ENCODE measurements at places on chromosomes 1 and 21.
A peak's percentile ranks its signal among the peaks of the same experiment; 100 is the strongest.

- DNase-seq: no peak
Observed at GRCh38 chr1:100445565-100445964, 92.4 kb upstream of the GPR88 start.

- no peak for DNase-seq
Observed at GRCh38 chr1:228541725-228542124, 54.5 kb downstream of the RNF187 start.

DNA sequence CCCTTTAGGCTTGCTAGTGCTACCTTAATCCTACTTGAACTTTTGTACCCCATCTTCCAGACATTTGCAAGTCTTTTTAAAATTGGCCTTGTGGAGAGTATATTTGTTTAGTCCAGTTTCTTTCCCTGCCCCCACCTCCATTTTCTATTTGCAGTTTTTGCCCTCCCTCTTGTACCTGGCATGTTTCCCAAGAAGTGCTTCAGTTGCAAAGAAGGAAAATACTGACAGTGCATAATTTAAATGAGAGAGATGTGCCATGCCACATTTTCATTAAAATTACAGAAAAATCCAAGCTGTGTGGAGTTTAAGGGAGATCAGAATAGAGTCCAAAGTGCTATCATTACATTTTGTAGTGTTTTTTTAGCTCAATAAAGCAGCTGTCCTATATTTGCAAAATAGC is 150.0 kb upstream of the ADGRL2 start:
- DNase-seq: no peak

GRCh38 chr21:34962586-34963222 is 86.4 kb downstream of the RUNX1 start:
- no peak for DNase-seq

GRCh38 chr1:199723250-199723956 is 304.1 kb upstream of the NR5A2 start:
- DNase-seq: no peak

DNA sequence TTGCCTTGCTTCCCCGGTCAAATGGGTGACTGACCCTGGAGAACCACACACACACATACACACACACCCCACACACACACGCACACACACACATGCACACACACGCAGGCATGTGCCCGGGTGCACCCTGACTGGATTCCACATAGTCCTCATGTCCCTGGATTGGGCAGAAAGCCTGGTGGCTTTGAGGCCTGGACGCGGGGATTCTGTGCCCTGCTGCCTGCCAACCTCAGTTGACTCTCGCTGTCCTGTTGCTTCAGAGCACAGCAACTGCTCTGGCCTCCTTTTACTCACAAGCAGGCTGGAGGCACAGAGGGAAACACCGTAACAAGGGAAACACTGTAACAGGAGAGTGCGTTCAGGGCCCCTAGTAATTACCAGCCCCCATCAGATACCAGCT is 6.4 kb downstream of the RORC start:
- DNase-seq: no peak

DNA sequence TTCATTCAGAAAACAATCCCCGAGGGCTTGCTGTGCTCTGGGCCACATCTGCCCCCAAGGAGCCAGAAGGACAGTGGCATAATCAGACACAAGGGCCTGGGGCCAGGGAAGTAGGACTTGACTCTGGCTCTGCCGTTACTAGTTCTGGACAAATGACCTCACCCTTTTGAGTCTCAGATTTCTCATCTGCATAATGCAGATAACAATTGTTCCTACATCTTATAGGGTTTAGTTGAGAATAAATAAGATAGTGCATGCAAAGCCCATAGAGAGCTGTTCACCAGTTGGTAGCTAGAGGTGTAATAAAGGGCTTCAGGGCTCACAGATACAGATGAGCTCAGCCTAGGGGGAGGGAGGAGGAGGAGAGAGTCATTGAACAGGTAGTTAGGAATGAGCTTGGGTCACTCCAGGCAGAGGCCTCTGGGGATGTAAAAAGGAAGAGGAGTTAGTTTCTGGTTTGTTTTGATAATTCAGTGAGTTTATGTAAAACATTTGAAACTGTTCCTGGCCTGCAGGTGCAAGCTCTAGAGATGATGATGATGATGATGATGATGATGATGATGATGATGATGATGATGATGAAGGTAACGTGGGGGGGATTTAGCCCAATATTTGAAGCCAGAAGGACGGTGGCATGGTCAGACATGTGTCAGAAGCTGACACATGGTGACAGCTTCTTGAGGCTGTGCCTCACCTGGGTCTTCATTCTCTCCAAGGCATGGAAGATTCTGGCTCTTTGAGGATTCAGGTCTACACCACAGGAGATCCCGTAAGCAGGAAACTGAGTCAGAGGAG is 858 bp downstream of the LACTBL1 start:
- DNase-seq: no peak

- peak; percentile 55 for DNase-seq
Observed at GRCh38 chr1:8217011-8217711, 100.8 kb upstream of the SLC45A1 start.

DNA sequence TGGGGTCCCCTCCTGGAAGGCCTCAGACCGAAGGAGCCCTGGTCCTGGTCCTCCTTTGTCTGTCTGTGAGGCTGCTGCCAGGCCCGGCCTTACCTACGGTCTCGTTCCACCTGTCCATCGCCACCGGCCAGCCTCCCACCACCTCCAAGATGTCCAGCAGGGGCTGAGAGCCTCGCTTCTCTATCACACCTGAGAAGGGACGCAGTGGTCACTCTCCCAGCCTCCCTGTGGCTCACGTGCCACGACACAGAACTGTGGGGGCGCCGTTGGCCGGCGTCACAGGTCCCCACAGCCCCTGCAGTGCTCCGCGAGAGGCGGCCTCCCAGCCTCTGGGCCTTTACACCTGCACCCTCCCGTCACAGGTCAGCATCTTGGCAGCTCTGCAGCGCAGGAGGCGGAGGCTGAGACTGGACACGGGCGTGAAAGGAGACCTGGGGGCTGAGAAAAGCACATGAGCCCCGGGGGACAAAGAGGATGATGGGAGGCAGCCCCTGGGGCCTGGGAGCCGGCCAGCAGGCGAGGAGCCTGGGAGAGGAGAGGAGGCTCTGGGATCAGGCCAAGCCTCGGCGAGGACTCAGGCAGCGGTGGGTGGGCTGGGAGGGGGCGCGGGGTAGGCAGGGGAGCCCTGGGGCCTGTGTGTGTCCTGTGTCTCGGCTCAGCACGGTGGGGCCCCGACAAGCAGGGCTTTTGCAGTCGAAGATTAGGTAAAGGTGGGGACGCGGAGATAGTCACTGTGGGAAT is 20.5 kb downstream of the PRXL2B start:
- no peak for DNase-seq

- DNase-seq: peak; percentile 78
Observed at GRCh38 chr1:161200992-161201835, 953 bp upstream of the NDUFS2 start.

DNA sequence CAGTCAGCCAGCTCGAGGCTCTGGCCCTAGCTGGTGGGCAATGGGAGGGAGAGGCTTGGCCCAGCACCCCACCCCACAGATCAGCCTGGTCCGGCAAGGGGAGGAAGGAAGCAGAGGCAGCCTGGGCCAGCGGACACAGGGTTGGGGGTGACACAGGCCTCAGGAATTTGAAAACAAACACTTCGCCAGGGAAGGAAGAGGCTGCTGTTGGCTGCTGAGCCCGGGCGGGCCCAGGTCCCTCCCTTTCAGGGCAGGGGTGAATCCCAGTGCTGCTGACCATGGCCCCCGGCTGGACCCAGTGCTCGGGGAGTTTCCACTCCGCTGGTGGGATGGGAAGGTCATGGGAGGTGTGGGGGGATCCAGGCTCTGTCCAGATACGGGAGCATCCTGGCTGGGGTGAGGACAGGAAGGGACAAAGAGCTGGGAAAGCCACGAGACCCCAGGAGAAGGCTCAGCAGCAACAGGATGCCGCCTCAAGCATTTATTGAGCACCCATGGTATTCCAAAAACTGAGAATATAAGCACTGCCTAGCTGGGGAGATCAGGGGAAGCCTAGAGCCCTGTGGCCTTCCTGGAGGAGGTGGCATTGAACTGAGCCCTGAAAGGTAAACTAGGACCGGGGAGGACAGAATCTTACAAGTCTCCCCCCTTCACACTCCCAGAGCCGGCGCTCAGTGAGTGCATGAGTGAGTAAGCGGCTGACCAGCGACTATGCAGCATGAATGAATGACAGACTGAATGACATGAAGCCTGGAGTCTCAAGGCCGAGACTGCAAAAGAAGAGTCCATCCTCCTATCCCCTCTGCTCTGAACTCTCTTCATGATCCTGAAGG is 26.2 kb upstream of the EPHA2 start:
- DNase-seq: peak; percentile 86

- no peak for DNase-seq
Observed at GRCh38 chr1:238962941-238963340, 423.4 kb upstream of the CHRM3 start.

GRCh38 chr21:34498623-34499022 is 13.4 kb downstream of the KCNE1 start:
- DNase-seq: no peak

DNA sequence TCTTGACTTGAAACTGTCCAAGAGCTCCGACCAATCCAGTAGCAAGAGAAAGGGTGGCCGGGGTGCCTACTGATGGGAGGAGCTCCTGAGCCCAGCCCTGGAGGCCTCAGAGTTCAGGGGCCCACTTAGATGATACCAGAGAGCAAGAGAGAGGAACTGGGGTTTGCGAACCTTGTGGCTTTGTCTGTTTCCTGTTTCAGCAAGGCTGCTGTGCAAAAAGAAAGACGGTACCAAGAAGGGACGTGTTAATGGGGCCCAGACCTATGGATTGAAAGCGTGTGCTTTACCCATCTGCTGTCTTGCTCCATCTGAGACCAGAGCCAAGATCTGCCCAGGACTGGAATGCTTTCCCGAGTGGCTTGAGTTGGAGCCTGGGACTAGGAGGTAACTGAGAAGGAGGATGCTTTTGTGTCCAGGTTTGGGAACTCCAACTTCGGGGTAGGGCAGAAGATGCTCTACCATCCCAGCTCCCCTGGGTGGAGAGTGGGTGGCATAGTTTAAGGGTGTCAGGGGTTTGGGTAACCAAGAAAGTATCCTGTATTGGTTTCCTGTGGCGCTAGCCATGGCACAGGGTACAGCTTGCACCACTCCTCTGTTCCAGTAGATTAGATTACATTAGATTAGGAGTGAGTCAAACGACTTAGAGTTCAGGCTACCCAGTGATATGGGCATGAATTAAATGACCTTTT is at the start of gene TRAF3IP3:
Gene TRAF3IP3 (plus strand): TSS at position 128 of the 689 bp plus-strand sequence. CDS start 3,987 bp downstream, outside the sequence.
- DNase-seq: no peak

- no peak for DNase-seq
Observed at GRCh38 chr1:193411714-193412113, 225.3 kb upstream of the B3GALT2 start.

GRCh38 chr1:187842406-187843165 is 1013.8 kb downstream of the PLA2G4A start:
- DNase-seq: no peak

DNA sequence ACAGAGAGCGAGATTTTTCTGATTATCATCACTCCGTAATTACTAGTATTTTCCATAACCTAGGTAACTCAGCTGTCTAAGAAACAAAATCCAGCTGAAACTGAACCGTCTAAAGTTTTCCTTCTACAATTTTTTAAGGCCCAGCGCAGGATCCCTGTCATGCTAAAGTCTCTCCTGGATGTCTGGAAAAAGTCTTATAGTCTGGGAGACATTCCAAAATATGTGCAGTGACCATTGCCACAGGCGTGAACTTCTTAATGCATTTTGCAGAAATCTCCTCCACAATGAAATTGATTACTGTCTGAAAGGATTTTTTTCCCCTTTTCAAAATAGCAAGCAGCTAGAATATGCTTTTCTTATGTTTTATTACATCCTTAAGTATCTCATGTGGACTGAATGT is 209.3 kb upstream of the C1orf105 start:
- DNase-seq: peak; percentile 82

DNA sequence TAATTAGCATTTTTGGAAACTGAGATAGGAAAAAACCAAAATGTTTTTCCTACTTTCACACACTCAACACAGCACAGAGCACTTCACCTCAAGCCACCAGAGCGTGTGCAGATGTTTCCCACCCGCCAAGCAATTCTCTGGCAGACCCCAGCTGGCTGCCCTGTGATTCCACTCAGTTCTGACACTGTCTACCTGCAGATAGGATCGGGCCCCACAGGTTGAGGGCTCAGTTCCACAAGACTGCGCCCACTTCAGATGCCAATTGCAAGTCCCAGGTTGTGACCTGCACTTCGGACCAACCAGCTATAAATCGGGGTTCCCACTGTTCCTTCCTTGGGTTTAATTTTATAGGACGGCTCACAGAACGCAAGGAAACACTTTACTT is 9.9 kb downstream of the KIAA1614 start:
- DNase-seq: no peak

DNA sequence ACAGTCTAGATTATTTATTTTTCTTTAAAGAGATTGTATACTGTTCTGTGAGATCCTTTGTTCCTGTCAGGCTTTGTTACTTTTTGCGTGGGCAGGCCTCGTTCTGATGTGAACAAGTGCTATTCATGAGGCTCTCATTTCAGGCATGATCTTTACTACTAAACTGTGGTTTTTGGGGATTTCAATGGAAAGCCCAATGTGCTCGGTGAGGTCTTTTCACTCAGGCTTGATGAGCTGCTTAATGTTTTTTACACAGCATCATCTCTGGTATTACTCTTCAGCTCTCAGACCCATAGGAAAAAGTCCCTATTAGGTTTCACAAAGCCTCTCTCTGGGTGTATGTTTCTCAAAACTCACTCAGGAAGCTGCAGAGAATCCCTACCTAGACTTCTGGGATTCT is 419.4 kb downstream of the GPATCH2 start:
- no peak for DNase-seq

DNA sequence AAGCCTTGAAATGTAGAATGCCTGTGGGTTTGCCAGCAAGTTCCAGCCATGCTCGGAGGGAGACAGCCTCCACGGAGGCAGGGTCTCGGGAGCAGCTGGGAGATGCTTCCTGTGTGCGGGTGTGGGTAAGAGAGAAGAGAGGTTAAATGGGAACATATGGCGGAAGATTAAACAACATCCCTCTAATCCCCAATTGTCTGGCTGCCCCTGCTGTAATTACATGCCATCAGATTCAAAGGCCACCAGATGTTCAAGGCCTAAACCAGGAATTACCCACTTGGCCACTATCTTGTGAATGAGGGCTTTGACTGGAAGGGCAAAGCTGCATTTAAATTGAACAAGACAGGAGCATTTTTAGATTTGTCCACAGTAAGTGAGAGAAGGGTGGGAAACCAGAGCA is 81.4 kb upstream of the BACE2 start:
- DNase-seq: no peak

DNA sequence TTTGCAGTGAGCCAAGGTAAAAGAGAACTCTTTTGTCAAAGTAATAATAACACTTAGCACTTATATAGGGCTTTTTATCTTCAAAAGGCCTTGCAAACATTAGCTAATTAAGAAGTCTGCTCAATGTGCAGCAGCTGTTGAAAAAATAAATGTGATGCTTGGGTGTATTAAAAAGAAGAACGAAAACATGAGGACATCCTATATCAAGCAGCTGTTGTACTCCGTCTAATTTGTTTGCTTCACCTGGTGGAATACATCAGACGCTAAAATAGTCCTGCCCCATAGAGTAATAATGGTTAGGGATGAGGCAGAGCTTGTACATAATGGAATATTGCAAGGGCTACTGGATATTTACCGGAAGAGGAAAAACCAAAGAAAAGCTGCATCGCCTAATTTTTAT is 299.5 kb downstream of the ST6GALNAC3 start:
- DNase-seq: no peak

- no peak for DNase-seq
Observed at GRCh38 chr1:10773851-10774614, 22.4 kb downstream of the CASZ1 start.
